ENCODE measurements at places on chromosomes 3 and 15.

DNA sequence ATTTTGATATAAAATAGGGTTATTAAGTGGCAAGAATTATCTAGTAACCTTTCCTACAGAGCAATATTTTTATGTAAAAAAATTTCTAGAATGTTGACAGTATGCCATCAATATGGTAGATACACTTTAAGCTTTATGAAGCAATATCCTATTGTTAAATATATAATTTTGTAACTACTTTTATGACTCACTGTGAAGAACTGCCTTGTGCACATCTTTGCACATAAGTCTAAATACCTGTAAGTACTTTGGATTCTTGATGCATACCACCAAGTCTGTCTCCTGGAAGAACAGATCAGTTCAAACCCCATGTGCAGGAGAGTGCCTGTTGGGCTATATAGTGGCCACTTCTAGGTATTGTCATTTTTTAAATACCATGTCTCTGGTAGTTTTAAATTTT, 205.7 kb upstream of the EIF1B start:
- no peak for DNase-seq

DNA sequence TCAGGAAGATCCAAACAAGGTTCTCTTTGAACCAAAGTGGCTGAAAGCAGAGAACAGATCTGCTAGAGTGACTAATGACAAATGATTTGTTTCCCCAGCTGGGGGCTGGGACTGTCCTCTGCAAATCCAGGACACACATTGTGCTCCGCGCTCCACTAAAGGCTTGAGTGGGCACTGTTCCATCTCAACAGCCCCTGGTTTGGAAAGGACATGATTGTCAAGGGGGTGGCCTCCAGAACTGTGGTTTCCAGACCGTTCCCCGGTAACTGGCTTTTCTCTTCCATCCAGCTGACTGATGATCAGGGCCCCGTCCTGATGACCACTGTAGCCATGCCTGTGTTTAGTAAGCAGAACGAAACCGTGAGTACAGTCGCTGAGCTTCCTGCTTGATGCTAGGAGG, 91.0 kb downstream of the LRTM1 start:
- no peak for DNase-seq

- DNase-seq, result no peak
These were observed 21.2 kb downstream of the SLC7A14 start for GRCh38 chr3:170564664-170565063.

DNA sequence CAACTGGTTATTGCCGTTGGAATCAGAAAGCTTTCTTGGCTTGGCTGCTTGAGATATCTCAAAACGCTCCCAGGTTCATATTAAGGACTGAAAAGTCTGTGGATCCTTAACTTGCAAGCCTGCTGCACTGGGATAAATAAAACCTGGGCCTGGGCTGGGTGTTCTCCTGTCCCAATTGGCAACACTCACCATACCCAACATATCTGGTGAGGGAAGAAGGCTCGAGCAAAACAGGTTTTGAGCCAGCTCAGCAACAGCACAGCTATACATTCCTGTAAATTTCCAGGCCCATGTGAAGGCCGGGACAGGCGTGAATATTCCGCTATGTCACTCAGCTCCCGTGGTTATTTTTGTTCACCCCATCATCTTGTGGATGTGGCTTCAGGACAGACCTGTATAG, 169.0 kb upstream of the BCL6 start:
- no peak for DNase-seq

DNA sequence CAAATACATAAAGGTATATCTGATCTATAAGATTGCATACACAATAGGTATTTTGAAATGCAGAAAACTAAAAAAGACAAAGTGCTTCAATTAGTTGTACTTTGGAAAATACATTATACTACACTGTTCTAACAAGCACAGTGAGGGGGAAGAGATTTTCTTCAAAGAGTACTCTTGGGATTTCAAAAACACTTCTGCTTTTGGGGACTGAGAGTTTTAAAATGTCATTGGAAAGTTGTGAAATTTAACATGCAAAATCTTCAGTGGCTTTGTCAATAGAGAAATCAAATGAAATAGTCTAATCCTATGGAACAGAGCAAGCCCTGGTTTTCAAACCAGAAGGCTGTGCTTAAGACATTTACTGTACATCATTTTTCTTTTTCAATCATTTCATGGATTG, 322.2 kb upstream of the SEMA6D start:
- DNase-seq, result no peak
